ENCODE measurements at places on chromosomes 16 and 17.
A peak's percentile ranks its signal among the peaks of the same experiment; 100 is the strongest.

DNA sequence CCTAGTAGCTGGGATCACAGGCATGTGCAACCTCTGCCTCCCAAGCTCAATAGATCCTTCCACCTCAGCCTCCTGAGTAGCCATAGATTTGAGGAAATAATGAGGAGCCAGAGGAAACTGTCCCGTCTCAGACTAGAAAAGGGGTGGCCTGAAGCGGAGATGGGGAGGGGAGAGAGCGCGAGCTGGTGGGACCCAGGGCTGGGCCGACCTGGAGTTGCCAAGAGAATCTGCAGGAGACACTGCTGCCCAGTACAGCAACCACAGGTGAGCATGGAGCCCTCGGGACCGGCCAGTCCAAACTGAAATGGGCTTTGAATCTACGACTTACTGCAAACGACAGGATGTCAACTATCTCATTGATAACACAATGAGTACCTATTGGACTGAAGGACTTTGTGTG, 24.3 kb downstream of the CD300A start:
- peak; percentile 1 for DNase-seq

- DNase-seq: peak; percentile 25
Measured at GRCh38 chr17:58279016-58279711, 1.6 kb downstream of the MPO start.

GRCh38 chr16:17926866-17927399, 409.6 kb downstream of the NPIPA8 start:
- no peak for DNase-seq

GRCh38 chr16:4664538-4665418, 28.6 kb upstream of the NUDT16L1 start:
- DNase-seq: peak; percentile 65

DNA sequence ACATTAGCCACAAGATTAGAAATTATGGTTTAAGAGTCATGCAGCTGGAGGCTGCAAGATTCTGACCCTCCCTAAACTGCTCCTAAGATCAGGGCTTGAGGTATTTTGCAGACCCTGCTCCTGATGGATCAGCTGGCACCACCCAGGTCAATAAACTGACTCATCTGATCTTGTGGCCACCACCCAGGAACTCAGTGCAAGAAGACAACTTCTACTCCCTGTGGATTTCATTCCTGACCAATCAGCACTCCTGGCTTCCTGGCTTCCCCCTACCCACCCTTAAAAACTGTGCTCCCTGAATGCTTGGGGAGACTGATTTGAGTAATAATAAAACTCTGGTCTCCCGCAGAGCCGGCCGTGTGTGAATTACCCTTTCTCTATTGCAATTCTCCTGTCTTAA, 25.0 kb upstream of the MILR1 start:
- DNase-seq: no peak

DNA sequence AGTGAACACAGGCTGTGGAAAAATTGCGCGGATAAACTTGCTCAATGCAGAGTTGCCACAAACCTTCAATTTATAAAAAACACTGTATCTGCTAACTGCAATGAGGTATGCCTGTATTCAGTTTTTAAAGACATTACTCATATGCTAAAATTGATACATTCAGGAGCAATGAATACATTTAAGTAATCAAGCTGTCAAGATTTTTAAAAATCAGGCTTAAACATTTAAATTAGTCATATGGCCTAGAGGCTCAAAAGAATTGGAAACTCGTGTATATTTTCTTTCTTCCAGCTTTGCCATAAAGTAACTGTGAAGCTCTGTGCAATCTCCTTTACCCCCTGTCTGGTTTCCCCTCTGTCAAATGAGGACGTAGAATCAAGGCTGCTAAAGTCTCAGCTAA, 4.1 kb downstream of the SYNRG start:
- DNase-seq: no peak

GRCh38 chr16:11202260-11203091, 53.5 kb downstream of the SOCS1 start:
- DNase-seq: peak; percentile 60

DNA sequence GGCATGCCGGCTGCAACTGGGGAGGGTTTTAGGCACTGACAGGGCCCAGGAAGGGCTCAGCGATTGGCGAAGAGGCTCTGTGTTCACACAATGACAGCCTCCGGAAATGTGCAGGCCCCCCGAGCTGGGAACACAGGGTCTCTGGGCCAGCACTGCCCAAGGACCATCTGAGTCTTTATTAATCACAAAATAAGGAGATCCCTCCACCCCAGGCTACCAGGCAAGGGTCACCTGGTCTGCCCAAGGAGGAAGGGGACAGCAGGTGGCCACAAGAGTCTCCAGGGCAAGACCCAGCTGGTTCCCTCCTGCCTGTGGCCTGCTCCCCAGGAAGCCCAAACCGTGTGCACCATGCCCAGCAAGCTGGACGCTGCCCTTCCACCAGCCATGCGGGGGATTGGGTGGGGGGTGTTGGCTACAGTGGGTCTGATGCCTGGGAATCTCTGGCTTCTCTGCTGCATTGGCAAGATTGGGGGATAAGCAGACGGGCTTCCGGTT, 52.1 kb upstream of the TNRC6C start:
- no peak for DNase-seq

Data from GM10248 (cell line).